ENCODE measurements at places on chromosomes 4 and X.

DNA sequence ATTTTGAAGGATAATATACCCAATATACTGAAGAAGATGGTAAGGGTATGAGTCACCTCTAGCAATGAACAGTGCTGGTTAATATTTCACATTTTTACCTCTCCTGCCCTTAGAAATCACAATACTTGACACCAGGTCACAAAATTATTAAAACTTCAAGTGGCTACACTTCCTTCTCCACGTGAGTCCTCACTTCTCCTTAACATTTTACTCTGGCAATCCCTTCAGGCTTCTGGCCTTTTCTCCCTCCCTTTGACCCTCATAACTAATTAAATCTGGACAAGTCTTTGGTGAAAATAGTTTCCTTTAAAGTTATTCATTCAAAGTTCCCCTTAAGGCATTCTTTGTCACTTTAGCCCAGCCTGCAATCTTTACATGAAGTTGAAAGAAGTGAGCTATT lies 190.4 kb downstream of the UNC5C start:
- no peaks in the 10 kb centered on the region for H3K27me3 ChIP-seq
- peaks cover 3% of the 10 kb centered on the region for H3K4me1 ChIP-seq
- no peak for DNase-seq
- H3K4me3 ChIP-seq: no peak overlapping the region
- no peaks in the 10 kb centered on the region for H3K36me3 ChIP-seq

DNA sequence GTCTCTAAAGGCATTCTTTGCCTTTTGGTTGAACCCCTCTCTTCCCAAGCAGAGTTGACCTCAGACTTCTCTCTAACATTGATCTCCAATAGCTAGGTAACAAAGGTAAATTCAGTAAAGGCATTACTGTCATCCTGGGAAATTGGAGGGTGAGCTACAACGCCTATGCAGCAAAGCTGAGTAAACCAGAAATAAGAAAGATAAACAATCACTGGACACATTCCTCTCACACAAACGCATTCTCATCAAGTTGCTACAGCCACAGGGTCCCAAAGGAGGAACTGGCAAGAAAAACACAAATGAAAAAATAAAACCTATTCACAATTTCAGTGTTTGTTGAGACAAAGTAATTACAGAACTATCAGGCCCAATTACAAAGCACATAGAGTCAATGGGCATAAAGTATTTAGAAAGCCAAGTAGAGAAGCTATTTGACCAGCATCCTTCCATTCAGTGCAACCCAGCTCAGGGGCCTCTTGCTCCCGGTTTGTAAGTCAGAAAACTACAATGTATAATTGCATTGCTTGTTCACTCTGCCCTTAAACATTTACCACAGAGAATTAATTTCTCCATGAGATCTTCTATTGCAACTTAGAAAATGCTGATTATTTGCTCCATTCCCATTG lies 967.7 kb downstream of the PCDH7 start:
- no peak overlapping the region for H3K4me3 ChIP-seq
- no peak for DNase-seq
- H3K27me3 ChIP-seq: no peaks in the 10 kb centered on the region
- no peaks in the 10 kb centered on the region for H3K36me3 ChIP-seq
- no peaks in the 10 kb centered on the region for H3K4me1 ChIP-seq

GRCh38 chr4:127400276-127400675 lies 232.5 kb upstream of the INTU start:
- no peak for DNase-seq
- no peaks in the 10 kb centered on the region for H3K36me3 ChIP-seq
- H3K4me3 ChIP-seq: no peak overlapping the region
- no peaks in the 10 kb centered on the region for H3K27me3 ChIP-seq

DNA sequence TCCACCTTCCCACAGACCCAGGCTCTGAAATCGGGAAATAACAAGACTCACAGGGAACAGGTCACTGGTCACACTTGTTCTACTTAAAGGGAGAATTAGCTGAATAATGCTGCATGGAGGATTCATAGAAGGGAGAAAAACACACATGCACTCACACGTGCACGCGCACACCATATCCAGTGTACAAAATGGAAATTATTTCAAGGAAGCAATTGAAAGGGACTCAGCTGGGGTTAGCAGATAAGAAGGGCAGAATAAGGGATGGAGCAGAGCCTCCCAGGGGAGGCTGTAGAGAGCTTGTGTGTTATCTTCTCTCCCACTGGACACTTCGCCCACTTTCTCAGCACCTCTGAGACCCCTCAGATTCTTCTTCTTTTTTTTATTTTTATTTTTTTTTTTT lies 10.3 kb downstream of the GABRQ start:
- no peak for DNase-seq
- no peaks in the 10 kb centered on the region for H3K4me1 ChIP-seq
- H3K27ac ChIP-seq: no peak overlapping the region
- H3K36me3 ChIP-seq: no peaks in the 10 kb centered on the region
- no peaks in the 10 kb centered on the region for H3K27me3 ChIP-seq
- no peak overlapping the region for H3K4me3 ChIP-seq

DNA sequence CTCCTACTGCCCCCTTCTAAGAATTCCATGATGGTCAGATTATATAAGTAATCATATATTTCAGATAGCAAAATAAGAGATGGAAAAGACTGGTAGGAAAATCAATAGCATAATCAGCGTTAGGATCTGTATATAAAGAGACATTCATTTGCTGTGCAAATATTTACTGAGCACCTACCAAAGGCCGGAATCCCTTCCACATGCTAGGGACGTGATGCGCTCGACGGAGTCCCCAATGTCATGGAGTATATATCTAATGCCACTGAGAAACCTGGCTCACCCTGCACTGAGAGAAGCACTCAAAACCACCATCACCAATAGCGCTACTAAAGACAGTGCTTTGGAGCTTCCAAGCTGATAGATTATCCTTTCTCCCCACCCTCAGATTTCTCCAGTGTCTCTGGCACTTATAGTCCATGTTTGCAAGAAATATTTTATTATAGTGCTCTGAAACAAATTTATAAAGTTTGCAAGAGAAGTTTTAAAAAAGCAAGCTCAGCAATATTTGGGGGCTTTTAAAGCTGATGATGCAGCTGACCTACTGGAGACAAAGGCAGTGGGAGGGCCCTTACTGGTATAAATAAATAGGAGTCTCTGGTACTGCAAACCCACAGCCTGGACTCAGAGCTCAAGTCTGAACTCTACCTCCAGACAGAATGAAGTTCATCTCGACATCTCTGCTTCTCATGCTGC lies at the start of gene CXCL13:
Gene CXCL13, plus strand, starts transcription at position 611 of the 693 bp plus-strand sequence. Its CDS starts 46 bp downstream, at position 657.
- DNase-seq: no peak
- H3K27ac ChIP-seq: no peak within 1 kb of the TSS
- no peaks in the 10 kb centered on the region for H3K4me1 ChIP-seq
- no peaks in the 10 kb centered on the region for H3K36me3 ChIP-seq

DNA sequence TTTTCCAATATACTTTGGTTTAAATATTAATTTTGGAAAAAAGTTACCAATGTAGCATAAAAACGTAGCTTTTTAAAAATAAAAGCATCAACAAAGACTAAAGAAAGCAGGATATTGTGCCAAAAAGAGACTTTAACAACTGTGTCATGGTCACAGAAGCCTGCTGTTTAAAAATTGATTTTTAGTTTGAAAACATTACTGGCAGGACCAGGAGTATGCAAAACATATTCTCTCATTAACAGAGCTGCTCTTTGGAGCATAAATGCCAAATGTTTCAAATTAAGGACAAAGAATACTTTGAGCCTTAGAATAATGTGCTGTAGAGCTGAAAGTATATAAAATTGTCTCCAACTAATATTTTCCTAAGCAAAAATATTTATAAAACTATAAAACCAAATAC lies 279.0 kb downstream of the ARAP2 start:
- no peak for DNase-seq
- no peak overlapping the region for H3K27ac ChIP-seq
- H3K4me1 ChIP-seq: no peaks in the 10 kb centered on the region
- no peaks in the 10 kb centered on the region for H3K27me3 ChIP-seq
- no peak overlapping the region for H3K4me3 ChIP-seq

DNA sequence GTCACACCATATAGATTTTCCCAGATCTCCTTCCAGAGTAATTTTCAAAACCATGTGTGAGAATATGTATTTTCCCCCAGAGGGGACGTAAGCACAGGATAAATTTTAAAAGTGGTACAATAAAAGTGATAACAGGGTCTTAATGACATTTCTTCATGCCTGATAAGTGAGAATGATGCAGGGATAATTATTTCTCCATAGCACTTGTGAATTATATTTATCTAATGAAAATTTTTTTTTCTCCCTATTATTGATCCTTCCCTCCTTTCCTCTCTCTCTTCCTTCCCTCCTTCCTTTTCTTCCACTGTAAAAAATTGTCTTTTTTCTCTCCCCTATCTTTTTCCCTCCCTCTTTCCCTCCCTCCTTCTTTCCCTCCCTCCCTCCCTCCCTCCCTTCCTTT lies 17.0 kb upstream of the TRPC3 start:
- DNase-seq: no peak
- no peak overlapping the region for H3K27ac ChIP-seq

DNA sequence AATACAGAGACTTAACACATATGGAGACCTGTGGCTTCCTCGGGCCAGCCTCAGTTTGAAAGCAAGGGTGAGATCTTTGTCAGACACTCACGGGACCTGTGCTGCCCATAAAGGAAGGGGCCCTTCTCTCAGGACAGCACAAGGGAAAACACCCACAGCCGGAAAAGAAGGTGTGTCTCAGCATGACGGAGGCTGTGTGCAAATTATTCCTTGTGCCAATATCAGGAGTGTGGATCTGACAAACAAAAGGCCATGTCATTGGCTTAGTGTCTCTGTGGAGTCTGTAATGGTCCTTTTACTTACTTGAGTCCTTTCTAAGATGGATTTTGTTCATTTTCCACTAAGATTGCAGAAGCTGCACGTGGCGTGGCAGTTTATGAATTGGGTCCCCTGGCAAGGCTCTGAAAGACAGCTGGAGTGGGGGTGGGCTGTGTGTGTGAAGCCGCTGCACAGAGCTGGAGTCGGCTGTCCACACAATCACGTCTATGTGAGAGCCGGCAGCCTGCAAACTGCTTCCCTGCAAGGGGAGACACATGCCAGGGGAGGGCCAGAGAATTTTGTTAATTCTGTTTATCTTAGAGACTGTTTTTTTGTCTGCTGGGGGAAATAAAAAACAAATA lies 1.9 kb downstream of the ENPP6 start:
- H3K27ac ChIP-seq: no peak overlapping the region
- DNase-seq: no peak
- H3K27me3 ChIP-seq: no peaks in the 10 kb centered on the region
- no peaks in the 10 kb centered on the region for H3K4me1 ChIP-seq

DNA sequence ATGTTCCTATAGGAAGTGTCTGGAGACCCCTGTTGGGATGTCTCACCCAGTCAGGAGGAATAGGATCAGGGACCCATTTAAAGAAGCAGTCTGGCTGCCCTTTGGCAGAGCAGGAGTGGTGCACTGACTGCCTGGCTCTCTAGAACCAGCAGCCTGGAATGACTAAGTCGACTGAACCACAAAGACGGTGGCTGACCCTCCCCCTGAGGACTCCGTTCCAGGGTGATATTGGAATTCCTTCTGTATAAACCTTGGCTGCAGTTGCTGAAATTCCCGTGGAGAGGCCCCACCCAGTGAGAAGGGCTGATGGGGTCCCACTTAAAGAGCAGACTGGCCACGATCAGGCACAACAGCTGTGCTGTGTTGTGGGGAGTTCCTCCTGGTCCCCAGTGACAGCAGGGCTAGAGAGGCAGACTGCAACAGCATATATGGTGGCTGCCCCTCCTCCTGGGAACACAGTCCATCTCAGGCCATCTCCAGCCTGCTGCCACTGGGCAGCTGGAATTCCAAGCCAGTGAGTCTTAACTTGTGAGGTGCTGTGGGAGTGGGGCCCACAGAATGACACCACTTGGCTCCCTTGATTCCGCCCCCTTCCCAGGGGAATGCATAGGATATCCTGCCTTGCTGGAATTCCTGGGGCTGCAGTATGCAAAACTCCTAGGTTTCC lies 41.8 kb upstream of the RLIM start:
- H3K36me3 ChIP-seq: no peaks in the 10 kb centered on the region
- H3K4me3 ChIP-seq: no peak overlapping the region
- H3K27me3 ChIP-seq: no peaks in the 10 kb centered on the region
- no peaks in the 10 kb centered on the region for H3K4me1 ChIP-seq

DNA sequence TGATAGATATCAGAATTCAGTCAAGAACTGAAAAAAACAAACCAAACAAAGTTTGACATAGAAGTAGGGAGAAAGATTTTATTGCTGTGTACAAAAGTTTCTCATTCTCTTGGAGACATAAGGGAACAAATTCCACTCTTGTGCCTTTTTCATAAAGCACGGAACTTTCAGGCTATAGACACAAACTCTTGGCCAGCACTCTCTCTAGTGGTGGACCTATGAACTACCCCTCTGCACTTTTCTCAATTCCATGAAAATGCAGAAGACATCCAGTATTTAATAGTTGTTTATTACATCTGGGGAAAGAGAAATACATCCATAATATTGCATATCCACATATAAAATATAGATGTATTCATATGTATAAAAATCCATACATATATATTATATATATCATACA lies 291.6 kb upstream of the HS3ST1 start:
- no peaks in the 10 kb centered on the region for H3K4me1 ChIP-seq
- DNase-seq: peak; percentile 53
- no peaks in the 10 kb centered on the region for H3K27me3 ChIP-seq
- H3K36me3 ChIP-seq: no peaks in the 10 kb centered on the region
- H3K4me3 ChIP-seq: no peak overlapping the region

DNA sequence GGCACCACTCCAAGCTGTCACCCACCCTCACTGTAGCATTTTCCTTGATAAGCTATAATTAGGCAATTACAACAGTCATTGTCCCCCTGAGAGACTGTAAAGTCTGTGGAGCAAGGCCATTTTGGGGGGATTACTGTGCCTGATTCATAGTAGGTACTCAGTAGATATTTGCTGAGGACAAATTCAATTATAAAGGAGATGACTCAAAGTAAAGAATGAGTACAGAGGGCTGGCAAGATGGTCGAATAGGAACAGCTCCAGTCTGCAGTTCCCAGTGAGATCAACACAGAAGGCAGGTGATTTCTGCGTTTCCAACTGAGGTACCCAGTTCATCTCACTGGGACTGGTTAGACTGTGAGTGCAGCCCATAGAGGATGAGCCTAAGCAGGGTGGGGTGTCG lies 42.0 kb downstream of the MAOB start:
- H3K27me3 ChIP-seq: no peaks in the 10 kb centered on the region
- no peaks in the 10 kb centered on the region for H3K36me3 ChIP-seq
- no peak overlapping the region for H3K27ac ChIP-seq
- no peak overlapping the region for H3K4me3 ChIP-seq
- H3K4me1 ChIP-seq: no peaks in the 10 kb centered on the region

GRCh38 chr4:2837904-2838496 lies 5.6 kb upstream of the ADD1 start:
- DNase-seq: no peak
- H3K36me3 ChIP-seq: peaks cover 3% of the 10 kb centered on the region
- H3K27me3 ChIP-seq: no peaks in the 10 kb centered on the region
- H3K4me3 ChIP-seq: no peak overlapping the region
- peaks cover 12% of the 10 kb centered on the region for H3K4me1 ChIP-seq
